ENCODE measurements at places on chromosomes 3 and 15.

- DNase-seq, result no peak
Measured at GRCh38 chr15:40060236-40060961, 21.4 kb upstream of the SRP14 start.

GRCh38 chr15:70036585-70037291, 61.0 kb downstream of the TLE3 start:
- DNase-seq, result peak; percentile 54

DNA sequence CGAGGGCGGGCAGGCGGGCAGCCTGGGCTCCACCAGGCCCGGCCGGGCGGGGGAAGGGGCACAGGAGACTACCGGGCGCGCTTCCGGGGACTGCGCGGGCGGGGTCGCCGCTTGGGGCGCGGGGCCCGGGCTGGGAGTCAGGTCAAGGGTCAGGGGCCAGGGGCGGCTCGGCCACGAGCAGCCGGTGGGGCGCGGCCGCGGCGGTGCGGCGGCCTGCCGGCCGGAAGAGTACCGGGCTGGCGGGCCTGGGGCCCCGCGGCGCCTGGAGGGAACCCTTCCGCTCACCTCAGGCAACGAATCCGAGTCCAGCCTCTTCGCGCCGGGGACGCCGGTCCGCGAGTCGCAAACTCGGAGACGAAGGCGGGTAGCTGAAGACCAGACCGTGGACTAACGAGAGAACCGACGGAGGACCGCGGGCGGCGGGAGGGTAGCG, 225 bp downstream of the RHOA start:
- no peak for DNase-seq

DNA sequence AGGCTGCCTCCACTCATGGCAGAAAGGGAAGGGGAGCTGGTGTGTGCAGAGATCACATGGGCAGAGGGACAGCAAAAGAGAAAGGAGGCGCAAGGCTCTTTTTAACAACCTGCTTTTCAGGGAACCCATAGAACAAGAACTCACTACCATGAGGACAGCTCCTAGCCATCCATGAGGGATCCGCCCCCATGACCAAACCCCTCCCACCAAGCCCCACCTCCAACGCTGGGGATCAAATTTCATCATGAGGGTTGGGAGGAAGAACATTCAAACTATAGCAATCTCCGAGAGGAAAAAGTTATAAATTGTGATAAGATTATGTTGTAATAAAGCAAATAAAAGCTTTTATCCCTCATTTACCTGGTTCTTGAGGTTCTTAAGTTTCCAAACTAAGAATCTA, 84.7 kb upstream of the LMCD1 start:
- DNase-seq, result peak; percentile 21

DNA sequence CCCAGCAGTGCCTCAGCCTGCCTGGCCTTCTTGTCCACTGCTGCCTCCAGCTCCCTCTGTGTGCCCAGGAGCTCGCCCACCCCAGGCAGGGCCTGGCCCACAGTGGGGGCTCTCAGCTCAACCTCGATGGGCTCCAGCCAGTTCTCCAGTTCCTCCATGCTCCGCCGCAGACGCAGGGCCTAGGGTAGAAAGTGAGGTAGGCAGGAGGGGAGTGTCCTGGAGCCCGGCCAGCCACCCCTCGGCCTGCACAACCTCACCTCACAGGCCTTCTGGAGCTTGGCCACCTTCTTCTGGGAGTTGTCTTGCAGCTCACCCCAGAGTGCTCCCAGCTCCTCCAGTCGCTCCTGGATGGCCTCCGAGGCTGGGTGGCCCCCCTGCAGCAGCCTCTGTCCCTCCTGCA, 18.7 kb downstream of the PLA2G4B start:
- no peak for DNase-seq

- DNase-seq, result no peak
Measured at GRCh38 chr15:74343797-74344127, 23.7 kb downstream of the CYP11A1 start.

- no peak for DNase-seq
Measured at GRCh38 chr3:134330883-134331810, 43.1 kb downstream of the AMOTL2 start.

- DNase-seq, result no peak
Measured at GRCh38 chr3:17623464-17623863, 119.0 kb downstream of the TBC1D5 start.

Data from small intestine (tissue), 16 donors.